ENCODE measurements at places on chromosomes 6 and 20. TPM values are rescaled to one million over a fixed set of nuclear protein-coding genes. Genes with fewer than 3 reads are reported as not detected.

- no peak for DNase-seq
These were observed 46.9 kb upstream of the TRERF1 start for GRCh38 chr6:42498473-42499128.

NOX3 gene
- total RNA-seq, result not detected

OR2H1 gene
- total RNA-seq, result not detected

- no peak for DNase-seq
These were observed 161.2 kb downstream of the VEGFA start for GRCh38 chr6:43931201-43931600.
